ENCODE measurements at places on chromosomes 7 and 10.
A peak's percentile ranks its signal among the peaks of the same experiment; 100 is the strongest.

DNA sequence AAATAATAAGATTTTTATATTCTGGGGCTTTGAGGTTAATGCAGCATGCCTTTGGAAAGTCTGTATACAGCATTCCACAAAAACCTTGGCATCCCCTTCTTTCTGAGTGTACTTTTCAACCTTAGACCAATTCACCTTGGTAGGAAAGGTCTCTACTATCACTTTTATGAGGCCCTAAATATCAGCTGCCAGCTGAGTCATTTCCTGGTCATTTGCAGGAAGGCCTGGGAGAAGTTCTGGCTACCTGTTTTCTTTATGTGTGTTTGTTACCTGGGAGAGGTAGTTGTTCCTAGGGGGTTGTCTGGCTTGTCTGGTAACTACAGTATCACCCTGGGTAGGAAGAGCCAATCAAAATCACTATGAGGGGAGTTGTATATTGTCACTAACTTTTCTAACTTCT, 4.1 kb downstream of the SPAM1 start:
- peak; percentile 88 for DNase-seq

DNA sequence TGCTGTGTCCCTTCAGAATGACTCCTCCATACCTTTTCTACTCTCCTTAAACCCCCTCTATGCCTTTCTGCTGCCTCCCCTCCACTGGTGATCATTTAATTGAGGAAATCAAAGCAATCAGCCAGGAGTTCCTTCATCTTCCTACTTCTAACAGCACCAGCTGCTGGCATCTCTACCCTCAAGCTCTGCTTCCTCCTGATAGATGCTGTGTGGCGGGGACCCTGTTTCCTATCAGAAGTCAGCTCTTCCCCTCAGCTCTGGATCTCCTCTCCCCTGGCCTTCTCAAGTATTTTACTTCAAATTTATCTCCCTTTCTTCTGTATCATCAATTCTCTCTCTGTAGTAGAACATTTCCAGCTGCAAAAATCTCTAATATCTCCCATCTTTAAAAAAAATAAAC, 183.7 kb downstream of the ELMO1 start:
- no peak for DNase-seq

GRCh38 chr10:50538555-50539398, 85.0 kb downstream of the SGMS1 start:
- no peak for DNase-seq

GRCh38 chr10:865257-865656, 66.2 kb downstream of the LARP4B start:
- no peak for DNase-seq

DNA sequence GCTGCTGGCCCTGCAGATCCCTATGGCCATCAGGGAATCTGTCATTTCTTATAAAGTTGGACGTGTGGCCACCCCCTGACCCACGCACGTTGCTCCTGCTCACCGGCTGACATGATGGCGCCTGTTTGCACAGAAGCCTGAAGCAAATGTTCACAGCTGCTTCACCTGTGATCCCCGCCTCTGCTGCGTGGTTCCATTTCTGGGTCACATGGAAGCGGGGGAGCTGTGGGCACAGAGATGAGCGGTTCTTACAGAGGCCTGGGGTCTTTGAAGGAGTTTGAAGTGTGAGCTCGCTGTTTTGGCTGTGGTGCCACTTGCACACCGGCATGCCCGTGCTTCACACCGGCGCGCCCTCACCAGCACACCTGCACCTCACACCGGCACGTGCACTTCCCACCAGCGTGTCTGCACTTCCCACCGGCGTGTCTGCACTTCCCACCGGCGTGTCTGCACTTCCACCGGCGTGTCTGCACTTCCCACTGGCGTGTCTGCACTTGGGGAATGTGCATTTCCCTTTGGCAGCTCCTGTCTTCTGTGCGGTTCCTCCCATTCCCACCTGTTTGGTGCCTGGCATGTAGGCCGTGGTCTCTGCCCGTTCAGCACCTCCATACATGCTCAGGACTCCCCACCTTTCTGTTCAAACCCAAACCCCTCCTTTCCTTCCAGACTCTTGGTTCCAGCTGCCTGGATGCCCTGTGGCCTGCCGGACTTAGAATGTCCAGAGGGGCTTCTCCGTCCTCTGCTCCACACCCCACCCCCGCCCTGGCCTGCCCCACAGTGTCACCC, 86.7 kb downstream of the INPP5A start:
- no peak for DNase-seq

GRCh38 chr10:132036153-132036886, 29.4 kb upstream of the JAKMIP3 start:
- DNase-seq: peak; percentile 72

- DNase-seq: no peak
Measured at GRCh38 chr7:30070052-30070451, 41.8 kb downstream of the PLEKHA8 start.

GRCh38 chr10:118472415-118473304, 122.8 kb downstream of the PRLHR start:
- DNase-seq: no peak

DNA sequence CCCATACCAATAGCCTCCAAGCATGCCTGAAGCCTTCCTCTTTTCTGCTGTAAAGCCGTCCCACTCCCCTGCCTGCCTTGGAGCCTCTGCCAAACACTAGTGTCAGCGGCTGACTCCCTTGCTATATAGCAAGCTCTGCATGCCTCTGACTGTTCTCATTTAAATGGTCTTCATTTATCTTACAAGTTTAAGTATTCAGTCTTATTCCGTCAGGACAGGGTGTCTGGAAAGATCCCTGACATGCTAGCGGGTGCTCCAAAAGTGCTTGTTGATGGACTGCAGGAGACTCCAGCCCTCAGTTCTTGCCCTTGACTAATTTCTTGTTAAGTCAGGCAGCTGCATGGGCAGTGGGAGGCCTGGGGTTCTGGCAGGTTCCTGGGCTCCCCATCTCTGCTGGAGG, 298.7 kb downstream of the GFRA1 start:
- DNase-seq: no peak

DNA sequence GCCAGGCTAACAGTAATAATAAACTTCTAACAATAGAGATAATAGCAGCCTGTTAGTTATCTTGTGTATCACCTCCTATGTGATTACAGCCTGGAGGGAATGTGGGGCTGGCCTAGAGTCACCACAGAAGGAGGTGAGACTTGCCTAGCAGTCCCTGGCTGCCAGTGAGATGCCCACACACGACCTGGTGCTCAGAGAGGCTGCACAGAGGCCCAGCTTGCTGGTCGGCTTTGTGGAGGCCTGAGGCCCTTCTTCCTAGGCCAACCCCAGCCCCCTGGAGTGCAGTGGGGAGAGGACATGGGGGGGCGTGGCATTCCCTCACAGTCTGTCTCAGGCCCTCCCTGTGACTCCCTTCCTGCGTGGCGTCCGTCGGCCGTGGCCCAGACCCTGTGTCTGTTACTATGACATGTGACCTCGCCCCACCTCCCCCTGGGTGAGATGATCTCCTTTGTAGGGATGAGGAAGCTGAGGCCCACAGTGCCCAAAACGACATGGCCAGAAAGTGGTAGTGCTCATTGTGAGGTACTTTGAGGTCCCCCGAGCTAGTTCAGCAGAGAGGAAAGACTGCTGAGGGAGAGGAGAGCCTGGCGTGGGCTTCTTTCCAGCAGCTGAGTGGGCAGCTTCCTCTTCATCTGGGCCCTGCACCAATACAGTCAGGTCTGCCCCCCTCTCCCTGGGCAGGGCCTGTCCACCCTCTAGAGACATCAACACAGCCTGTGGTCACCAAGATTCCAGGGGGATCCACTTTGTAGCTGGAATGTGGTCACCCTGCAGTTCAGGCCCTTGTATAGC, 29.7 kb downstream of the UNC5B start:
- DNase-seq: no peak

All from DMS53 (cell line).